ENCODE measurements at places on chromosomes 5 and 9. TPM values are rescaled to one million over a fixed set of nuclear protein-coding genes. Genes with fewer than 3 reads are reported as not detected.

- no peak overlapping the region for H3K27ac ChIP-seq
- H3K4me1 ChIP-seq, result no peaks in the 10 kb centered on the region
- no peaks in the 10 kb centered on the region for H3K27me3 ChIP-seq
- no peak for DNase-seq
- H3K4me3 ChIP-seq, result no peak overlapping the region
Measured at GRCh38 chr5:107058235-107058634, 612.5 kb downstream of the EFNA5 start.

- H3K27me3 ChIP-seq, result no peaks in the 10 kb centered on the region
- no peak for DNase-seq
- no peaks in the 10 kb centered on the region for H3K36me3 ChIP-seq
- no peak overlapping the region for H3K27ac ChIP-seq
- no peak overlapping the region for H3K4me3 ChIP-seq
- H3K4me1 ChIP-seq, result no peaks in the 10 kb centered on the region
Measured at GRCh38 chr5:103036601-103037000, 83.3 kb downstream of the GIN1 start.

- no peaks in the 10 kb centered on the region for H3K4me1 ChIP-seq
- H3K27ac ChIP-seq, result no peak overlapping the region
- H3K36me3 ChIP-seq, result no peaks in the 10 kb centered on the region
- H3K4me3 ChIP-seq, result no peak overlapping the region
Measured at GRCh38 chr5:97923997-97924396, 741.0 kb upstream of the RIOK2 start.

GRCh38 chr9:114281473-114282103, 41.3 kb upstream of the ORM1 start:
- H3K27ac ChIP-seq, result no peak overlapping the region
- no peak overlapping the region for H3K4me3 ChIP-seq
- H3K4me1 ChIP-seq, result no peaks in the 10 kb centered on the region
- no peaks in the 10 kb centered on the region for H3K36me3 ChIP-seq
- peak; percentile 57 for DNase-seq

GRCh38 chr5:78504704-78505677, 143.6 kb downstream of the LHFPL2 start:
- no peak overlapping the region for H3K4me3 ChIP-seq
- no peaks in the 10 kb centered on the region for H3K27me3 ChIP-seq
- no peak overlapping the region for H3K27ac ChIP-seq

DNA sequence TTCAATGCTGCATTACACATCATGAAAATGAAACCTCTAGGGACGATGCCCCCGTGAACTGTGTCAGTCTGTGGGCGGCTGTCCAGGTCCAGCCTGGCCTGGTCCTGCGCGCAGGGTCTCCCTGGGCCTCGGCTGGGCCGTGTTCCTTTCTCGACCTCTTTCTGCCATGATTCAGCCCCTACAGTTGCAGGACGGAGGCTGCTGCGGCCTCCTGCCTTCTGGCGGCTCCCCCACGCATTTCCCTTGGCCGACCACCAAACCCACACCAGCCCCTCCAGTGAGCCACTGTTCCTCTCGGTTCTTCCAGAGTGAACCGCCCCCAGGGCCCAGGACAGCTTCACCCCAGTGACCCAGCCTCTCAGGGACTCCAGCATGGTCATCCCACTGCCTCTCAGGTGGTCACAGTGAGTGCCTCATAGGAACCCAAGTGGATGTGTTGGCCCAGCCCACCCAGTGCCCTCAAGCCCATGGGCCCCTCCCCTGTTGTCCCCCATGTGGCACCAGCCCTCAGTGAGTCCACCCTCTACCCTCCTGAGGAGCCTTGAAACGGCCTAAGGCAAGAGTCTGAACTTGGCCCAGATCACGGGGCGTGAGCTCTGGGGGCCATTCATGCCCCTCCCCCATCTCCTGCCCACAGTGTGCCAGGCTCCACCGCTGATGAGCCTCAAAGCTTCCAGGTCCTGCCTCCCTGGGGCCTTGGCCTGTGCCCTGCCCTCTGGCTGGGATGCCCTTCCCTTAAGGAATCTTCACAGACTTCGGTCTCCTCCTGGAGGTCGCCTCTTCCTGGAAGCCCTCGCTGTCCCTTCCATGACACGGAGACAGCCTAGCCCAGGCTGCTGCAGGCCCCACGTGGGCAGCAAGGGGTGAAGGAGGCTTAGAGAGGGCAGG, 10.0 kb upstream of the CLIC3 start:
- no peak overlapping the region for H3K4me3 ChIP-seq
- no peaks in the 10 kb centered on the region for H3K27me3 ChIP-seq
- H3K36me3 ChIP-seq, result peaks cover 24% of the 10 kb centered on the region
- DNase-seq, result no peak
- no peaks in the 10 kb centered on the region for H3K4me1 ChIP-seq
- H3K27ac ChIP-seq, result peak overlapping the region; percentile 42

- H3K27me3 ChIP-seq, result no peaks in the 10 kb centered on the region
- peaks cover 15% of the 10 kb centered on the region for H3K4me1 ChIP-seq
- no peaks in the 10 kb centered on the region for H3K36me3 ChIP-seq
- H3K4me3 ChIP-seq, result no peak overlapping the region
Measured at GRCh38 chr5:56142614-56143372, 90.3 kb downstream of the ANKRD55 start.

- no peak overlapping the region for H3K4me3 ChIP-seq
- H3K4me1 ChIP-seq, result no peaks in the 10 kb centered on the region
- no peak overlapping the region for H3K27ac ChIP-seq
- H3K36me3 ChIP-seq, result no peaks in the 10 kb centered on the region
Measured at GRCh38 chr5:33841891-33842290, 49.9 kb downstream of the ADAMTS12 start.

DNA sequence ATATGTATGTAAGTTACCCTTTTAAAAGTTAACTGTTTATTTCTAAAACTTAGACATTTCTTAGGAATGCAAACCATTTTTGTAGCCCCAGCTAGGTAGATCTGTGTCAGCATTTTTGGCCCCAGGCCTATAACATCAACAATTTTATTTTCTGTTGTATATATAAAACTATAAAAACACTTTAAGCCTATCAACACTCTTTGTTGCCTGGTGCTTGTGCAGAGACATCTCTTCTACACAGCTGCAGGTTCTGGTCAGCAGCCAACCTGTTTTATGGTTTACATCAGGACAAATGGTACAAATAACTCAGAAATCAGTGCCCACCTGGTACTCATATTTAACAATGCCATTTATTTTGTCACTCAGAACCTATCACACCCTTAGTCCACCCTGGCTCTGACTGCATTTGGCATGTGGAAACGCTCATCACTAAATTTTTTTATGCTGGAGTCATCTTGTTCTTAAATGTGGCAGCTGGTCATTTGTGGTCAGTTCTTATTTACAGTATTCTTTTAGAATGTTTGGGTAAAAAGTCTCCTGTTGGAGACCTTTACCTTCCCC, 173.4 kb downstream of the DNAH5 start:
- no peak overlapping the region for H3K4me3 ChIP-seq
- no peaks in the 10 kb centered on the region for H3K4me1 ChIP-seq
- H3K36me3 ChIP-seq, result no peaks in the 10 kb centered on the region

DNA sequence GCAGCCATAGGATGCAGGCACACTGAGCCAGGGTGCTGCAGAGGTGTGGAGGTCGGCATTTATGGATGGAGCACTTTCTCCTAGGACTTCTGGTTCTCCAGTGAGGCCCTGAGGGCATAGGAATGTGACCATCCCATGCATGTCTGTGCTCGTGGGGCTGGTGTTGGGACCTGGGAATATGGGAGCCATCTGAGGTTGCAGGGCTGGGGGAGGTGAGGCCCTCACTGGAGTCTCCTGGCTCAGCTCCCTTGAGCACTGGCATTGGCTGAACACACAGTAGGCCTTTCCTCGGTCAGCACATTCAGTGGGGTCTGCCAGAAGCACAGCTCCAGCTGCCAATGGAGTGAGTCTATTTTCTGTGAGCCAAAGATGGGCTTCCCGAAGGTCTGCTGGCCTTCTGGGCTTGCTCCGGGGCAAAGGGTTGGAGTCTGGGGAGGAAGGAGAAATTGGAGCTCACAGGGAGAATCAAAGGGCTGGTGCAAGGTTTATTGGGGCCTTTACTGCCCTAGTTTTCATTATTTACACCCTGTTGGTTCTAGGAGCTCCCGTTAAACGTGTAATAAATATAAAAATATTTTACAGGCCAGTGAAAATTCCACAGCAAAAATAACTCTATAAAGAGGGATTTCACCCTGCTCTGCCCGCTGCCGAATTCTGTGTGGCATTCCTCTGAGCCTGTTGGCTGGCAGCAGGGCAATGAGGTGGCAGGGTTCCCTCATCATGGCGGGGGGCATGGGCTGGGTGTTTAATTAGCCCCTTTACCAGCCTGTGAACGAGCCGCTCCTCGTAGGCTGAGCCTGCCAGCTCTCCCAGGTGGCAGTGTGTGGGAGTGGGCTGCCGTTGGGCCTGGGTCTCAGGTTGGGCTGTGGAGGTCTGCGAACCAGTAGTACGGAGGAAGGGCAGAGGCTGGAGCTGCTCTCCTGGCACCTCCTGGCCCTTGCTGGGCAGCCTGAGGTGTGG, 31.6 kb upstream of the PITX1 start:
- peak; percentile 66 for DNase-seq
- H3K27ac ChIP-seq, result no peak overlapping the region

DNA sequence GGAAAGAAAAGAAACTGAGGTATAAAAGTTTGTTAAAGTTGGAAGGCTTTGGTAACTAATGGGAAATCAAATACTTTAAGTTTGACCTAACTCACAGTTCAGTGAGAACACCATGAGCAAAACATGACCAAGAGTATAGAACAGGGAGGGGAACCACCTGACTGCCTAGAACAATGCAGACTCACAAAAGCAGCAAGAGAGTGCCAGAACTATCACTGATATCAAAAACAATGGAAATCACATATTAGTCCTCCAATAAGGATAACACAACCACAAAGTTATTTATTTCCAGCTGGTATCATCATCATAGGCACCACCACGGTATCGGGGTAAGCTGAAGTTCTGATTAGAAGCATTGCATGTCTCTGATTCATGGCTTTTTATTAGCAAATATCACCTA, 77.5 kb downstream of the TRPM6 start:
- DNase-seq, result no peak
- peaks cover 7% of the 10 kb centered on the region for H3K36me3 ChIP-seq
- H3K27me3 ChIP-seq, result no peaks in the 10 kb centered on the region
- H3K4me1 ChIP-seq, result no peaks in the 10 kb centered on the region

- no peaks in the 10 kb centered on the region for H3K27me3 ChIP-seq
- H3K36me3 ChIP-seq, result no peaks in the 10 kb centered on the region
- no peak overlapping the region for H3K27ac ChIP-seq
- H3K4me1 ChIP-seq, result no peaks in the 10 kb centered on the region
Measured at GRCh38 chr5:107501965-107502675, 168.6 kb downstream of the EFNA5 start.

DNA sequence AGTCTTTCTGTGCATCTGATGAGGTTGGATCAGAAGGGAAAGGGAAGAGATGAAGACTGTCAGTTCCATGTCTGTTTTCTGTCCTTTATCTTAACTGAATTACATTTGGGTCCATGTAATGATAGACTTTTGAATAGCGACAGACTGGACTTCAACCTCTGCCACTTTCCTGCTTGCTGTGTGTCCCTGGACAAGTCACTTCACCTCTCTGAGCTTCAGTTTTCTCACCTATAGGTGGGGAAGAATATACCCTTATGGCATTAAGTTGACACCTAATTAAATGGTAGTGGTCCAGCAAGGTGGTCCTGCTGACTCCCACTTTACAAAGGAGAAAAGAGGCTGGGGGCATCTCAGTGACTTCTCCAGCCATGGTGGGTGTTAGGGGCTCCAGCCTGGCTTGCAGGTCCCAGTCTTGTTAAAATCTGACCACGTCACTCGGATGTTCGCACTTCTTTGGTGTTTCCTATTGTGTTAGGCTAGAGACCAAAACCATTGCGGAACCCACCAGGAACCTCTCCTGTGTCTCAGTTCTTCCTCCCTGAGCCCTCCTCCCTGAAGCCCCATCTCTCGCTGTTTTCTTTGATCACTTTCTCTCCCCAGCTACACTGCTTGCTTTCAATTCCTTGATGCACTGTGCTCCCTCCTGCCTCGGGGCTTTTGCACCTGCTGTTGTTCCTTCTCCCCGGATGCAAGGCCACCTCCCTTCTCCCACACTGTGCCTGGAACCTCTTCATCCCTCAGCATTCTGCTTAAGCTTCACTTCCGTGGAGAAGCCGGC, 256.5 kb downstream of the NSG2 start:
- H3K4me1 ChIP-seq, result no peaks in the 10 kb centered on the region
- peaks cover 13% of the 10 kb centered on the region for H3K27me3 ChIP-seq
- no peak for DNase-seq
- H3K4me3 ChIP-seq, result no peak overlapping the region

- no peaks in the 10 kb centered on the region for H3K27me3 ChIP-seq
- H3K4me3 ChIP-seq, result no peak overlapping the region
Measured at GRCh38 chr9:12230708-12231107, 462.5 kb upstream of the TYRP1 start.

GRCh38 chr9:98291820-98292219, 36.4 kb upstream of the TBC1D2 start:
- no peaks in the 10 kb centered on the region for H3K36me3 ChIP-seq
- no peak for DNase-seq
- no peak overlapping the region for H3K4me3 ChIP-seq
- H3K4me1 ChIP-seq, result no peaks in the 10 kb centered on the region

DNA sequence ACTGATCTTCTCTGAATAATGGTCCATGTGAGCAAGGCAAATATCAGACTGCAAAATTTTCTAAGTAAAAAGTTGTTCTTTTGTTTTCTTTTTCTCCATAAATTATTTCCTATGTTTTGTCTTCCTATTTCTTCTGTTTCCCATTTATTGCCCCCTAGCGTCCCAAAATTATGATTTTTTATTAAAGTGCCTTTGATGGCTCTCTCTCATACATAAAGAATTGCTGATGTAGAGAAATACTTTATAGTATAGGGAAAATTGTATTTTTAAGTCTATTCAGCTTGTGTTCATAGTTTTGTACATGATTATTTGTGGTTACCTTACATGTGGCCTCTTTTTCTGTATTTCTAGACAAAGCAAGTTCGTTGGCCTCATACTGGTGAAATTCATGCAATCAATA, 1031.2 kb downstream of the EFNA5 start:
- no peaks in the 10 kb centered on the region for H3K4me1 ChIP-seq
- DNase-seq, result no peak
- H3K27ac ChIP-seq, result no peak overlapping the region
- H3K36me3 ChIP-seq, result no peaks in the 10 kb centered on the region
- no peaks in the 10 kb centered on the region for H3K27me3 ChIP-seq

DNA sequence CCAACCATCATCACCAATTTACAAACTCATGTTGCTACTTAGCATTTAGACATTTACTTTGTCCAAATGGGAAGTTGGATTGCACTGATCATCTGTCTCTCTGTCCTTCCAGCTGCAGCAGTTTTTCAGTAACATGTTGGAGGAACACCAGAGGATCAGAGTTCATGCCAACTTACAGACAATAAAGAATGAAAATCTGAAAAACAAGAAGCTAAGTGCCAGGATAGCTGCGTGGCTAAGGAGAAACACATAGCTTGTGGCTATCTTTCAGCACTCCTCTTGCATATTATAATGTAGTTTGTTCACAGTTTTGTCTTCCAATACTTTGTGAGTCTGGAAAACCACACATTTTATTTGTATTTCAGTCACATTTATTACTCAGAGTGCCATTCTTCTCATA, 6.4 kb upstream of the ARL14EPL start:
- H3K4me3 ChIP-seq, result no peak overlapping the region
- no peak overlapping the region for H3K27ac ChIP-seq
- H3K36me3 ChIP-seq, result no peaks in the 10 kb centered on the region

GRCh38 chr5:143605403-143606005, 202.0 kb upstream of the NR3C1 start:
- H3K27ac ChIP-seq, result peak overlapping the region; percentile 71
- H3K36me3 ChIP-seq, result no peaks in the 10 kb centered on the region
- peaks cover 19% of the 10 kb centered on the region for H3K4me1 ChIP-seq
- no peak overlapping the region for H3K4me3 ChIP-seq
- no peaks in the 10 kb centered on the region for H3K27me3 ChIP-seq

ANKRD18A gene
- 0.03 TPM for polyA plus RNA-seq

EMB gene
- 24.7 TPM for polyA plus RNA-seq

ADGRD2 gene
- polyA plus RNA-seq, result 0.15 TPM

COMMD10 gene
- 22.5 TPM for polyA plus RNA-seq

SLC34A3 gene
- not detected for polyA plus RNA-seq

N4BP3 gene
- polyA plus RNA-seq, result 4.3 TPM

PDCD1LG2 gene
- 3.0 TPM for polyA plus RNA-seq

CSF1R gene
- 23.1 TPM for polyA plus RNA-seq

Measured in spleen (tissue), 13 donors.